Naive thymus-derived CD4-positive, alpha-beta T cell (primary cell): ENCODE measurements at places on chromosomes 4 and X. TPM values are rescaled to one million over a fixed set of nuclear protein-coding genes. Genes with fewer than 3 reads are reported as not detected.
A peak's percentile ranks its signal among the peaks of the same experiment; 100 is the strongest.

The CDK16 gene
- 6.4 TPM for polyA plus RNA-seq

The SPANXA1 gene
- polyA plus RNA-seq = not detected

- peak; percentile 62 for DNase-seq
Observed at GRCh38 chrX:103214870-103215424, at the start of gene BEX4. TSS of gene BEX4 (plus strand) at chrX:103215108. CDS start at chrX:103216154, 1,046 bp downstream.

GRCh38 chr4:74385386-74385785, 20.4 kb downstream of the EREG start:
- DNase-seq = no peak

The SSX1 gene
- polyA plus RNA-seq = not detected

DNA sequence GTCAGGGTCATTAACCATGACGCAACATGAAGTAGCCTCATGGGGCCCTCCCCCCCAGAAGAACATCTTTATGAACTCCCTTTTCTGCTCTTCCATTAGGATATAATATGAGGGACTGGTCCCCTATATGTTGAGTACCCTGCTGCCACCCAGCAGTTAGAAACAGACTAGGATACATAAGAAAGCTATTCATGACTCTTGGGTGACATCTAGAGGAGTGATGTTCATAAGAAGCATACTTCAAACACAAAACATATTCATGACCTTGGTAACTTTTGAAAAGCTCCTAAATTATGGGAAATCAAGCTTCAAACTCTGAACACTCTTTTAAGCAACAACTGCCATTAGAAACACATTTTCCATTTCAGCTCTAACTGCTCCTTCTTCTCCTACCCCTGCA, 155.2 kb upstream of the SPIN4 start:
- DNase-seq = peak; percentile 4

GRCh38 chr4:29304595-29304994, 1415.6 kb upstream of the PCDH7 start:
- no peak for DNase-seq

DNA sequence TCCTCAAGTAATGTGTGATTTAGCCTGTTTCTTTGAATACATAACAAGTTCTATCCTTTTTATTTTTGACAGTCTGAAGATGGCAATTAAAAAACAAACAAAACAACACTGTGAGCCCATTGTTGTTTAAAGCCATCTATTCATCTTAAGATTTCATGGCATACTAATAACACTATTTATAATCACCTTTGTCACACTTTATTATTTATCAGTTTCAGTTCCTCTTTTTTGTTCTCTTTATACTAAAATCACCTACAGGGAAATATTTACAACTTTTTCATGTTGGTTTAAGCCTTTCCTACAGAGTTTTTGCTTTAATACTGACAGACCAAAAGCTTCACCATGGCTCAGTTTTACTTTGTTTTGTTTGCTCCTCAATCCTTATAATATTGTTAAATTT, 247.4 kb upstream of the CTSO start:
- DNase-seq = no peak

- no peak for DNase-seq
Observed at GRCh38 chr4:109723110-109723509, 6.8 kb downstream of the PLA2G12A start.
